ENCODE measurements at places on chromosomes 6 and 20.

DNA sequence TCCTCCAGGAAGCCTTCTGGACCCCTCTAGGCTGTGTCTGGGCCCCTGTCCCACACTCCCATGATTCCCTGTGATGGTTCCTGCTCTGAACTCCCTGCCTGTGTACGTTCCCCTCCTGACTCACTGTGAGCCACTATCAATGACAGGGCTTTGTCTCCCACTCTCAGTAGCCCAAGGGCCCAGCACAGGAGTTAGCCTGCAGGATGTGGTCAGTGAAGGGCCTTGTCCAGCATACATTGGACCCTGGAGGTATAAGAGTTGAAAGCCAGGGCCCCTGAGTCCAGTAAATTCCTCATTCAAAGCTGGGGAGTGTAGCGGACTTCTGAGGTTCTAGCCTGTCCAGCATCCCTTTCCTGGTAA lies 19.0 kb downstream of the ZBP1 start:
- no peak for DNase-seq

GRCh38 chr6:8872589-8872988 lies 437.2 kb upstream of the SLC35B3 start:
- DNase-seq = no peak

- DNase-seq = no peak
Observed at GRCh38 chr6:99324996-99325395, 24.5 kb downstream of the FAXC start.

GRCh38 chr6:110475066-110475653 lies 1.3 kb downstream of the SLC22A16 start:
- DNase-seq = no peak

DNA sequence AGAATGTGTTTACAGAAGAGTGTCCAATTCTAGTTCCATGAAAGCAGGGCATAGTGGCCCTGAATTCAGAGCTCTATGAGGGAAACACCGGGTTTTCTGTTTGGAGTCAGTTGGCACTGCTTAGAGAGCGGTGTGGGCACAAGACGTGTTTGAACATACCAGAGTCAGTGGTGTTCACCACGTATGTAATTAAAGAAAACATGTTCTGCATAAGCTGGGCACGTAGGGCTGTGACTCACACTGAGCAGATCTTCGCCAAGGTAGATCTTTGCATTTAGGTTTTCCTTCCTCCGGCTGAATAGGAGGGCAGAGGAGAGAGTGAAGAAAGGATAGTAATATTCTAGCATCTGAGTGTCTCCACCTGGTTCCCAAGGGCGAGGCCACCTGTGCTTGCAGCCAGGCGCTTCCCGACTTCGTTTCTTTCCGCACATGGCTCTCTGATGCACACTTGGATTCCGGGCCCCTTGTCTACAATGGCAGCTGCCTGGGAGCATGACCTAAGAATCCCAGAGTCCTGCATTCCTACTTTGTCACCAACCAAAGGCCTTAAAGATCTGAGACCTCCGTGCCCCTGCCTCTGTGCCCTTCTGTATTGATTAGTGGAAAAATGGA lies 136.2 kb downstream of the ERMARD start:
- no peak for DNase-seq

- no peak for DNase-seq
Observed at GRCh38 chr6:105920071-105920470, 166.1 kb upstream of the PRDM1 start.

GRCh38 chr6:112335736-112336135 lies 11.4 kb upstream of the RFPL4B start:
- no peak for DNase-seq

- DNase-seq = no peak
Observed at GRCh38 chr6:41789390-41789724, 1.9 kb downstream of the TOMM6 start.

DNA sequence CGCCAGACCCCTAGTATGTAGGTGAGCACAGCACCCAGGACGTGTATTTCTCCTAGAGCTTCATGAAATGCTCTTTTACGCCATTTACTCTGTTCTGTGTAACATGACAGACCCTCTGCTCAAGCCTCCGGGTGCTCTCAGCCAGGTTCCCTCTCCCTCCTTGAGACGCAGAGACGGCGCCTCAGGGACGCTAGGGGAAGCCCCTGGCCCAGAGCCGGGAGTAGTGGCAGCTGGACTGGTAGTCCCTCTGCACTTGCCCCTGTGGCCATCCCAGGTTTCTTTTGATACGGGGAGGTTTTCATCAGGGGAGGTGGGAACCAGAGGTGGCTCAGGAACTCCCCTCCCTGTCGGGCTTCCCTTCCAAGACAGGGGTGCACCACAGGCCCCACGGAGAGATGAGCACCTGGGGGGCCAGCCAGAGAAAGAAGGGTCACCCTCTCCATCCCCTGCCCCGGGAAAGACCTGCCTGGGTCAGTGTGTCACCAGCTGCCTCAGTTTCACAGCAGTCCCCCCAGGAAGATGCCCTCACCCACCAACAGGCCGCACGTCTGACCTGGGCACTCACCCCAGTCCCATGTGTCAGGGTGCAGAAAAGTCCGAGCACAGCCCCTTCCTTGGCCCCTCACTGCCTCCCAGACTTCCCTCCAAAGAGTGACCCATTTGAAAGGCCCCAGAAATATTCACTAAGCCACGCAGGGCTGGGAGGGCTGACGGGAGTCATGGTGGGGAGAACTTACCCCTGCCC lies 58.1 kb upstream of the AFDN start:
- no peak for DNase-seq

DNA sequence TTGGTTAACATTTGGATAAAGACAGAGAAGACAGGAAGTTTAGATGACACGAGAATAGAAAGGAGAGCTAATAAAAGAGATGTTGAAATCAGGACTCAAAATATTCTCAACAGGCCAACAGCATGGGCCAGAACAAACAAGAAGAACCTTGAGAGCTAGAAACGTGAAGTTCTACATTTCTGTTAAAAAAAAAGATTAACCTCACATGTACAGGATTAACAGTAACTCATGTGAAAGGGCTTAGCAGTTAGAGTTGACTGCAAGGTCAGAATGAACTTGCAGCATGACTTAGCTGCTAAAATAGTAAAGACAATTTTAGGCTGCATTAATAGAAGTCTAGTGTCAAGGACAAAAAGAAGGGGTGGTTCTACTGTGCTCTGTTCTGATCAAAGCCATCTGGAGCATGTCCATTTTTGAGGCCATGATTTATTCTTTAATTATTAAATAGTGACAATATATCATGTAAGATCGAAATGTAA lies 331.1 kb upstream of the HSF2 start:
- DNase-seq = no peak

- no peak for DNase-seq
Observed at GRCh38 chr20:24007758-24008157, 19.2 kb upstream of the GGTLC1 start.

DNA sequence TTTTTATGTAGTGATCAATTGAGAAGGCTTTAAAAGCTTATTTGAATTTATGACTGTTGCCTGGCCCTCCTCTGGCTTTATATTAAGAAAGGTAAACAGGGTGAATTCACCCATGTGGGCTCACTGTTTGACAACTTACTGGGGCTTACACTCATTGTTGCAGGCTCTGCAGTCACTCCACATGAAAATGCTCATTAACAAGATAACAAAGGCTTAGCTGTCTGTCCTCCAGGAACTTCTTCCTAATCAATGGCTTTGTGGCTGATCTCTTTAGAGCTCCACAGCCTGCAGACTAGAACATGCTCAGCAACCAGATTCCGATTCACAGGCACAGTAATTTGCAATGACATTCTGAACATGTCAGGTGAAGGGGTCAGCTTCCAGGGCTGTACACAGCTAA lies 323.2 kb upstream of the MAN1A1 start:
- DNase-seq = no peak

DNA sequence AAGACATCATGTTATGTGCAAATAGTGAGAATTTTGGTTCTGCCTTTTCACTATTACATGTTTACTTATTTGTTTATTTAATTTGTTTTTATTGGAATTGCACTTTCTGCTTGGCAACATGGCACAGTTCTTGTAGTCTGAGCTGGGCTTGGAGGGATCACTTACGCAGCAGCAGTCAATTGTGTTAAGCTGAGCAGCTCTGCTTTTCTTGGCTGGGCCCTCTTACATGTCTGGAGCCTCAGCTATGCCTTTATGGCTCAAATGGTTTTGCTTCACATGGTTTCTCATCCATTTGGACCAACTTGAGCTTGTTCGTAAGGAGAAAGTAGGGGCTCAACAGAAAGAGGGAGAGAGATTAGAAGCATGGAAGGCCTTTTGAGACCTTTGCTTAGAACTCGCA lies 327.5 kb upstream of the EPHA7 start:
- DNase-seq = no peak

GRCh38 chr6:48736501-48737206 lies 625.7 kb upstream of the PTCHD4 start:
- no peak for DNase-seq

DNA sequence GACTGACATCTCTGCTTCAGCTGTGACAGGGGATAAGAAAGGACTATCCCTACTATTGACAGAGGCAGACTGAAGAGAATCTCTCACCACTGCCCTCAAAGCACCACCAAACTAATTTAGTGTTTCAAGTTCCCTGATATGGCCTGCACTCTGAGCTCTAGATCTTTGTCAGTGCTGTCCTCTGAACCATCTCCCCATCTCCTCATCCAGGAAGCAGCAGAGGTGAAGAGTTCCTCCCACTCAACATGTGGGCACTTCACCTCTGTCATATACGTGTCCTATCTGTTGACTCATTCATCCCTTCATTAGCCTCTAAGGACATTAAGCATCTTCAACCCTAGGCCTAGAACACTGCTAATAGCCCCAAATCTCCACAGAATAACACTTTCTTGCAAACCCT lies 14.1 kb downstream of the FAM210B start:
- no peak for DNase-seq

DNA sequence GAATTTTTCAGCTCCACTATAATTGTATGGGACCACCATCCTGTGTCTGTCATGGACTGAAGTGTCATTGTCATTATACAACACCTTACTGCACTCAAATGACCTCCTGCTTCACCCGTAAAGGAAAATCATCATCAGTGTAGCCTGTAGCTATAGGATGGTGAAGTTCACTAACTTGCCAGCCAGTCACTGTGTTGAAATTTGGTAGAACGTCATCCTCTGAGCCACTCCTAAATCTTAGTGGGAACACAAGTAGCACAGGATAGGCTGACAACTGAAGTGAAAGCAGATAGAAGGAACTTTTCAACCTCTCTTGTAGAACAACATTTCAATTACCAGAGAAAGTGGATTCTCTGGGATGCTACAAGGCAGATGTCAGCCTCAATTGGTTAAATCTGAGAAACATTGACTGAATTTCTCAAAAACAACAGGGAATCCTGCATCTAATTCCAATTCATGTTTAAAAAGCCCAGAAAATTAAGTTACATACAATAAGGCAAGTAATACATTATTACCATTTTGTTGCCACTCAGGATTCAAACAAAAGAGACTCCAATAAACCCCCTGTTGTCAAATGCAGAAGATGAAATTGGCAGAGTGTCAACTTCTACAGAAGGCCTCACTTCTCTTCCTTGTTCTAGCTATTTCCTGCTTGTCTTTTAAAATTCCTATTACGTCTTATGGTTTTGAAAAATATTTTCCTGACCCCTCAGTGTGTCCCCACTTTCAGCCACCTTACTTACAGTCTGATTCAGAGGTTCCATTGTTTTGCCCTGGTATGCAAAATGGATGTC lies 647.9 kb upstream of the AGPAT4 start:
- DNase-seq = no peak

DNA sequence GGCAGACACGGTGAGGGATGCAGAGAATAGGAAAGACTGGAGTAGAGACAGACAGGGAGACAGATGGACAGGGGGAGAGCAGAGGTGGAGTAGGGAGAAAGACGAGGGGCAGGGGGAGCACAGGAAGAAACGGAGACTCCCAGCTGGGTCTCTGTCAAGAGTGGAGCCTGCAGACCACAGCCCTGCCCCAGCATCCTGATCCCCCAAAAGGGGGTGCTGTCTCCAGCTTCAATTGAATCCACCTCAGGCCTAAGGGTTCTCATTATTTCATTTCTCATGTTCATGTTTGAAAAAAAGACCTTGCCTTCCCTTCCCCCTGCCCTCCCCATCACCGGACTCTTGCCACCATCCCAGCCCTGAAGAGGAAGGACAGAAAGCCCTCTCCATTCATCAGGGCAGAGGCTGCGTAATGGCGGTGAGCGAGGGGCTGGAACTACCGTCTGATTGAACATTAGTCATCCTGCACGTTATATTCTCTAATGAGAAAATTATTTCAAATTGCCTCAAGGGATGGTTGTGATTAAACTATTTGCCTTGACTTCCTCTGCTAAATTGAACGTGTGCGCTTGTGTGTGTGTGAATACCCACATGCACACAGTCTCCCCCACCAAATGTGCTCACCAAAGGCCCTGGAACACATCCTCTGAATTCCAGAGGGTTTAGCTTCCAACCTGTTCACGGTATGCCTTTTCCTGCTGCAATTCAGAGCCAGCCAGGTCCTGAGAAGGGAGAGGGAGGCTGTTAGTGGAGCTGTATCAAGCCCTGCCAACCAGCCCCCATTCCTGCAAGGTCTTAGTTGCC lies 98.3 kb downstream of the CDC5L start:
- no peak for DNase-seq

DNA sequence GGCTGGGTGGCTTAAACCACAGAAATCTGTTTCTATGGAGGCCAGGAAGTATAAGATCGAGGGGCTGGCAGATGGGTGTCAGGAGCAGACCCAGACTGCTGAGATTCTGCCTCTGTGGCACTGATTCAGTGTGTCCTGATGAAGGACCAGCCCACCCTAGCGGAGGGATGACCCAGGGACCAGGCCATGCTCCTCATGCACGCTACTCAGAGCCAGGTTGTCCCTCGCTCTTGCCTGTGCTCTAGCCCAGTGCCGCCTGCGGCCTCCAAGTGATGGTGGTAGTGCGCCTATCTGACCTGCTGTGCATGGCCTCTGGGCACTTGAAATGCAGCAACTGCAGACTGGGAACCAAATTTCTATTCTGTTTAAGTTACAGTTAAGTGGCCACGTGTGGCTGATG lies 13.1 kb upstream of the APMAP start:
- no peak for DNase-seq

DNA sequence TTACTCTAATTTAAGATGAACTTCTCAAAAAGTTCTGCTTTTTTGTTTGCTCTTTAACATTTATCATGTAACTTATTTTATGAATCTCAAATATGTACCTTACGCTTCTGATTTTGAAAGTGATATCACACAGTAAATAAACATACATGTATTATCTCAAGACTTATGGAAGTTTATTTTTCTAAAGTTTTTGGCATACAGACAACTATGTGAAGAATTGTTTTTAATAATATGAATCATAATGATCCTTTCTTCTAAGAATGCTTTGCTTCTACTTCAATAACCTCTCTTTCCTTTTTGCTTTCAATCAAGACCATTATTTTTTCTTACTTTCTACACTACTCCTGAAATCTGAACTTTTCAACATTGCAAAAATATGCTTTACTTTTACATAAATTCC lies 816.4 kb downstream of the EYS start:
- no peak for DNase-seq

Measured in ACHN (cell line).